ENCODE measurements at places on chromosomes 7 and 10.

GRCh38 chr10:49362596-49363260 is 33.2 kb downstream of the DRGX start:
- DNase-seq, result peak; percentile 2

- no peak for DNase-seq
Observed at GRCh38 chr10:62297857-62298256, 29.2 kb upstream of the RTKN2 start.

DNA sequence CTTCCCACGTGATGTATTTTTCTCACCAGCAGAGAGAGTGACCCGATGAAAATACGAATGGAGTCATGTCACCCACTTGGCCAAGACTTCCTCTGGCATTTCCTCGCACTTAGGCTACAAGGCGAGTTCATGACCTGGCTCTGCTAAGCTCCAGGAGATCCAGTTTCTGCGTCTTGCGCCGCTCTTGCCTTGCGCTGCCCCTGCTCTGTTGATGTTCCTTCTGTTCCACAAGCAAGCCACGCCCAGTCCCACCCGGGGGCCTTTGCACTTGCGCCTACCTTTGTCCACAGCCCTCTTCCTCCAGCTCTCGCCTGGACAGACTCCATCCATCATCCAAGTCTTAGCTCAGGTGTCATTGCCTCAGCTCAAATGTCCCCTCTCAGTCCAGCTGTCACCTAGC is 116.3 kb upstream of the SHH start:
- DNase-seq, result no peak

DNA sequence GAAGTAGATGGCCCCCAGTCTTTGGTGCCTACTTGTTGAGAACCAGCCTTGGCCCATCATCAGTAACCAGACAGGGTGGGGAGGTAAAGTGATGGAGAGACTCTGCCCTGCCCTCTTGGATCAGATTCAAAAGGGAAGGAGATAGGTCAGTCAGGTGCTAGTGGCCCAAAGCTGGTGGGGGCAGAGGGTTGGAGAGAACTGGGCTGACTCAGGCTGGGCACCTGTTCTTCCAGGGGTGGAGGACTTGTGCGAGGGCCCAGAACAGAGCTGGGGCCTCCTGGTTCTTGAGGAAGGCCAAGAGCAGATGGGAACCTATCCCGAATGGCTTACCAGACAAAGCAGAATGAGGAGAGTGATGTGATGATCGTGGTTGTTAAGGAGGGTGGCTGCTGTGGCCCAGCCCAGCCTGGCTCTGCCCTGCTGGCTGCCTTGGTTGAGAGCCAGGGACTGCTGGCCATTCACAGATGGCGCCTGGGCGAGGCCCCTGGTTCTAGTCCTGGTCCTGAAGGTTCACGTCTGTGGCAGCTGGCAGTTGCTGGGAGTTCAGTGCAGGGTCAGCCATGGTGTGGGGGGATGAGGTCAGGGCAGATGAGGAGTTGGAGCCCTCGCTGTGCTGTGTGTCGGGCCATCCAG is 36.6 kb downstream of the PALD1 start:
- no peak for DNase-seq

DNA sequence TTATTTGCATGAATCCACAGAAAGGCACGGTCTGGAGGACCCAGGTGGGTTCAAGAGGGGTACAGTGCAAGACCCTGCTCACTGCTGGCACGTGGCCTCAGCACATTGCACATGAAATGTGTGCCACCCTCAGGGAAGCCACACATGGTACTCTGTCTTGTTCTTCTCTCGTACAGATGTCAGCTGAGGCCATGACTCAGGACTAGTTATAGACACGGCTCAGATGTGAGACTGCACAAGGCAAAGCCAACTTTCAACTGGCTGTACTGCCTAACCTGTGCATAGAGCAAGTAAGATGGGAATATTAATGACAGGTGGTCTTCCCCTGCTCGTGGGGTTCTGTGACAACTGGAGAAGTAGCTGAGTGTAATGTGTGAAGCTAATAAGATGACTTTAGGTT is 249.4 kb upstream of the CTBP2 start:
- DNase-seq, result no peak

DNA sequence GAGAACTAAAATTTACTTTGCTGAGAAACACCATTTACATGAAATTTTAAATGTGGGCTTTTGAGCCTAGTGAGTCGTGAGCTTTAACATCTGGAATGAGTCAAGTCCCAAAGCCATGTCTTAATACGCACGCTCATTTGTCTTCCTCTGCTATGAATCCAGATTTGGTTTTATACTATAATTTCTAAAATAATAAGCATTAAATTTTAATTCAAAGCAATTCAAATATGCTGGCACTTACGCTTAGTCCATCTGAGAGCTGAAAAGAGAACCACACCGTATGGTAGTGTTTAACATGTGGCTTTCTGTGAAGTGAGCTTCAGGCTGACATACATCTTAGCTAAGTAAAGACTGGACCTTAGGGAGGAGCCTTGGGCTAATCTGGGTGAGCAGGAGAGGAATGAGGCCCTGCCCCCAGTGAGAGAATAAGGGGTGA is 52.2 kb downstream of the CUBN start:
- DNase-seq, result no peak

DNA sequence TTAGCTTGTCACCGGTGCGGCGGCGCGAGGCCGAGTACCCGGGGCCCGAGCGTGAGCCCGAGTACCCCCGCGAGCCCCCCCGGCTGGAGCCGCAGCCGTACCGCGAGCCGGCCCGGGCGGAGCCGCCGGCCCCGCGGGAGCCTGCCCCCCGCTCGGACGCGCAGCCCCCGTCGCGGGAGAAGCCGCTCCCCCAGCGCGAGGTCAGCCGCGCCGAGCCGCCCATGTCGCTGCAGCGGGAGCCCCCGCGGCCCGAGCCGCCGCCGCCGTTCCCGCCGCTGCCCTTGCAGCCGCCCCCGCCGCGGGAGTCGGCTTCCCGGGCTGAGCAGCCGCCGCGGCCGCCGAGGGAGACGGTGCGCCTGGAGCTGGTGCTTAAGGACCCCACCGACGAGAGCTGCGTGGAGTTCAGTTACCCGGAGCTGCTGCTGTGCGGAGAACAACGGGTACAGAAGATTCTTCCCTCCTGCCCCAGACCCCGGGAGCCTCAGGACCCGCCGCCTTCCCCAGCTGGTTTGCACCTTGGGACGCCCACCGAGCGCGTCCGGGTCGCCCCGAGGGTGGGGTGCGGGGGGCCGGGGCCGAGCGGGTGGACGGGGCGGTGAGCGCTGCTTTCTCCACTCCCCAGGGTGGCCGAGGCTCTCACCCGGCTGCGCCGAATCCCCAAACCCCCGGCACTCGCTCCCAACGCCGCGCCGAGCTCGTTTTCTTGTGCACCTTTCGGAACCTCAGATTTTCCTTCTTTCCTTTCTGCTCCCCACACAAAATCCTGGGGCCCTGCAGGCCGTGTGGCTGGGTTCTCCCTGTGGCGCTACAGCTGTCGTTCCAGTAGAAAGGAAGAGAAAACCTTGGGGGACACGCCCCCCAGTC is 708 bp downstream of the UBN2 start:
- DNase-seq, result peak; percentile 30

DNA sequence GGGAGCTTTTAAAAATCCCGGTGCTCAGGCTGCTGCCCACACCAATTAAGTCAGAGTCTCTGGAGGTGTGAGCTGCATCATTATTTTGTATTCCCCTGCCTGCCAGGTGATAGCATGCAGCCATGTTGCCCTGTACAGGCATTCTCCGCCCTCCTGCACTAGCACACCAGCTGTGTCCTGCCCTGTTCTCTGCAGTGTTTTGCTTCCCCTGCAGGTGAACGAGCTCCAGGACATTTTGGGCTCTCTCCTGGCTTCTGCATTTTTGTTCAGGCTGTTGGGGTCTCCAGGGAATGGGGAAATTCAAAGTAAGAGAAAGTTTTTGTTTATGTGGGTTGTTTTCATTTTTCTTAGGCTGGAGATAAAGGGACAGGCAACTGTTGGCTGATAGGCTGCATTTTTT is 271.0 kb upstream of the COBL start:
- no peak for DNase-seq

DNA sequence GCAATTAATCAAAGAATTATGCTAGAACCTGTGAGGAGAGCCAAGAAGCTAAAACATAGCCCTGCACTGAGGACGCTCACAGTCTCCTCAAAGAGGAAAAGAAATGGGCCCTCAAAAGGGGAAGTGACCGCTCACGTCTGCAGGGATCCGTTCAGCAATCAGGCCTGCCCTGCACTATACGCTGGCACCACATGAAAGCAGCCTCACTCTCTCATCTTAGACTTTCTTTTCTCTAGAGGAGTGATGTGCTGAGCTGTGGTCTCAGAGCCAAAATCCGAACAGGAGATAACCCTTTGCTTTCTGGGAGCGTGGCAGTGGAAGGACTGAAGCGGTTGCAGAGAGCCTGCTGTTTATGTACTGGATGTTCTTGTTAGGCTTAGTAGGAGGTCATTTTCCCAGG is 6.3 kb upstream of the IL2RA start:
- no peak for DNase-seq

DNA sequence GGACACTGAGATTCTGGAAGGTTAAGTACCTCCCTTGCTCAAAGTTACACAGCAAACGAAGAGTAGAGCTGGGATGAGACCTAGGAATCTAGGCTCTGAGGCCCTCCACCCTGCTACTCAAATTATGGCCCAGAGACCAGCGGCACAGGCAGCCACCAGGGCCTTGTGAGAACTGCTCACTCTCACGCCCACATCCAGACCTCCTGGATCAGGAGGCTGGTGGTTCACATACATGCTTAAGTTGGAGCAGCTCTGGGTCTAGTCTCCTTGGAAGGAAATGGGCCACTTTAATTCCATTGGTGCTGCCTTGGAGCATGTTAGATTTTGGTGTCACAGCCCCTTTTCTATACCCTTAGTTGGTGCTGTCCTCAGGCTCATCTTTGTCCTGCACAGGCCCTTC is 41.9 kb downstream of the ADRA2A start:
- DNase-seq, result no peak

DNA sequence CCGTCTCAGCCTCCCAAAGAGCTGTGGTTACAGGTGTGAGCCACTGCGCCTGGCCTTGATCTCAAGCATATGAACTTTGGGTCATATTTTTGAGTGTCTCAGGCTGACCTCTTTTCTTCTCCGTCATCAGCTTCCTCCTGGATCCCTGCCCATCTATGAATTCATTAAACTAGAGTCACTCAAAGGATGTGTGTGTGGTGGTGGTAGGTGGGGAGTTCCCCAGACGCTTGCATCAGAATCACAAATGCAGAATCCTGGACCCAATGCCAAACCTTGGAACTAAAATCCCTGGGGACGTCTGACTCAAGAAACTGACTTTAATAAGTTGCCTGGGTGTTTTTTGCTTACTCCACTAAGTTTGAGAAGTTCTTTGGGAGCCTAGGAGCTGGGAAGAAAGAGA is 6.7 kb upstream of the CREB5 start:
- no peak for DNase-seq
